Urinary bladder (tissue), 4 donors: ENCODE measurements at places on chromosomes 6 and 20. TPM values are rescaled to one million over a fixed set of nuclear protein-coding genes. Genes with fewer than 3 reads are reported as not detected.

DNA sequence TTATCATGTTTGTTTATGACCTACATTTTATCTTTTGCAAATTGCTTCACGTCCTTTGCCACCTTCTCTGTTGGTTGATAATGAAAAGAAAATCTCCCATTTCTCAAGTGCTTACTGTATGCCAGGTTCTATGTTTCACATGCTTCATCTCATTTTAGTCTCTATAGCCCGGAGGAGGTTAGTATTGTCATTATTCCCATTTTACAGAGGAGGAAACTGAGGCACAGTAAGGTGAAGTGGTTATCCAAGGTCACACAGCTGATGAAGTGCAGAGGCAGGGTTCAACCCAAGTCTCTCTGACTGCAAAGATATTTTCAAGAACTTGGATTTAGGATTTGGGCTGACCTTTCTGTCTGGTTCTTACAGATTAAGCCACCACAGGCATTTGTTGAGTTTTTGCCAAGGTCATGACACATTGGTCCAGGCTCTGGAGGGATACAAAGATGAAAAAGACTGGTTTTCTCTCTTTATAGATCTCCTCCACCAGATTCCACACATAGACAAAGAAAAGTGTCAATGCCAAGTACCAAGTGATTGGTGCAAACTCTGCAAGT is 20.6 kb downstream of the CNBD2 start:
- no peak for DNase-seq

Gene IYD
- total RNA-seq: 0.69 TPM

- DNase-seq: no peak
Measured at GRCh38 chr6:30356536-30356935, 11.6 kb downstream of the RPP21 start.

DNA sequence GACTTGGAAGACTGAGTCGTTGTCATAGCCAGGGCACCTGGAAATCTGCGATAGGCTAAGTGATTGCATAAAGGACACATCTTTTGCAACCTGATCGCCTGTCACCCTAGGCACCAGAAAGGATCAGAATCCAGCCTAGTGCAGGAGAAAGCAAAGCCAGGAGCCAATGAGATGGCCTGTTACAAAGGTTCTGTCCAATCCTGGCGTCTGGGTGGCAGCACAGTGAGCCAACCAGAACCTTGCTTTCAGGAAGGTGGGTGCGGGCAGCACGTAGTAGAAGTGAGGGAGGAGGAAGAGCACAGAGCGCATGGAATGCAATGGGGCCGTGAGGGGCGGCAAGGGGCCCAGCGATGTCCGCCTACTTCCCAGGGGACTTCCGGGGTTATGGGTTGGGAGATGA is 120.4 kb upstream of the GGTLC1 start:
- DNase-seq: no peak

Gene MUC22
- total RNA-seq: not detected

DNA sequence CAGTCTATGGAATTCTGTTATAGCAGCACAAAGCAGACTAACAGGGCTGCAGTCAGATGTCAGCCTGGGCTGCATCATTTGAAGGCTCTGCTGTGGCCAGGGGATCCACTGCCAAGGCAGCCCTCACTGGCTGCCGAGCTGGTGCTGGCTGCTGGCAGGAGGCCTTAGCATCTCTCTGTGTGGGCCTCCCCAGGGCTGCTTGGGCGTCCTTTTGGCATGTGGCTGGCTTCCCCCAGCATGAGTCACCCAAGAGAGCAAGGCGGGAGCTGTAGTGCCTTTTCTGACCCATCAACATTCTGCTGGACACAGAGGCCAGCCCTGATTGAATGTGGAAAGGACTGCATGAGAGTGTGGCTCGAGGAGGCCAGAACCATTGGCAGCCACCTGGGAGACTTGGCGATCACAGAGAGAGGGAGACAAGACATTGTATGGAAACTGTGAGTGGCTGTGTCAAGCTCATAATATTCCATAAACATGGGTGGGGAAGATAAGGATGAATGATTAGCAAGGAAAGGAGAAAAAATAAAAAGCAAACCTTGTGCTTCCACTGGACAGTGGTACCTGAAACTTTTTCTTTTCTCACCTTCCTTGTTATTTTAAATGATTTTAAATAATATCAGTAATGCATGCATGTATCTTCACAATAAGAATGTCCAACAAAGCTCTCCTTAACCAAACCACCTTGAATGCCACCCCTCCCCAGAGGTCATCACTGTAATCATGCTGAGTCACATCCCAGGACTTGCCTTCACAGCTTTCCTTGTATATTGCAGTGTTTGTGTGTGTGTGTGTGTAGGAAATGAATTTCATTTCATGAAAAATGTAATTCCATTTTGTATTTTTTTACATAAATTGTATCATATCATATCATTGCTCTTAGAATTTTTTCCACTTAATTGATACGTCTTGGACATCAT is 55.0 kb upstream of the VSX1 start:
- no peak for DNase-seq

GRCh38 chr20:50762045-50762422 is 30.7 kb downstream of the PARD6B start:
- DNase-seq: no peak

Gene SULF2
- 34.7 TPM for total RNA-seq

Gene F13A1
- 203 TPM for total RNA-seq

Gene IRAK1BP1
- total RNA-seq: 25.4 TPM

- no peak for DNase-seq
Measured at GRCh38 chr20:24953209-24953575, 4.1 kb downstream of the CST7 start.

GRCh38 chr6:15296735-15297134 is 50.9 kb downstream of the JARID2 start:
- DNase-seq: no peak

Gene ISM1
- total RNA-seq: 1.8 TPM

- no peak for DNase-seq
Measured at GRCh38 chr20:11924923-11925322, 7.2 kb downstream of the BTBD3 start.

GRCh38 chr6:112636650-112637262 is 289.6 kb downstream of the RFPL4B start:
- no peak for DNase-seq

Gene NRN1
- 4.5 TPM for total RNA-seq

- no peak for DNase-seq
Measured at GRCh38 chr6:133740816-133741215, 148.1 kb upstream of the TCF21 start.

DNA sequence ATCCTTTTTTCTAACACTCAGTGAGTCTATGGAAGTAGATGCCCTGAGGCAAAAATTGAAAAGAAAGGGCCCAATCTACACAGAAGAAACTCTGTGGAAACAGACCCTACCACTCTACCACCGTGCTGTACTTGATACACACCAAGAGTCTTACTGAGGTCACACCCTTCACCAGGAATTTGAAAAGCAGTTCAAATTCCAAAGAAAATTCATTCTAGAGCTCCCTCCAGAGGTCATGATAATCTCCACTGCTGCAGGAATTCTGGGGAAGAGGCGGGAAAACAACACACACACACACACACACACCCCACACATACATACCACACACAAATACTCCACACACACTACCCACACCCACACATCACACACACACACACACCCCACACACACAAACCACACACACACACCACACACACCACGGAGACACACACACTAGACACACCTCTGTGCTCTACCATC is 336.8 kb downstream of the HDGFL1 start:
- DNase-seq: no peak

DNA sequence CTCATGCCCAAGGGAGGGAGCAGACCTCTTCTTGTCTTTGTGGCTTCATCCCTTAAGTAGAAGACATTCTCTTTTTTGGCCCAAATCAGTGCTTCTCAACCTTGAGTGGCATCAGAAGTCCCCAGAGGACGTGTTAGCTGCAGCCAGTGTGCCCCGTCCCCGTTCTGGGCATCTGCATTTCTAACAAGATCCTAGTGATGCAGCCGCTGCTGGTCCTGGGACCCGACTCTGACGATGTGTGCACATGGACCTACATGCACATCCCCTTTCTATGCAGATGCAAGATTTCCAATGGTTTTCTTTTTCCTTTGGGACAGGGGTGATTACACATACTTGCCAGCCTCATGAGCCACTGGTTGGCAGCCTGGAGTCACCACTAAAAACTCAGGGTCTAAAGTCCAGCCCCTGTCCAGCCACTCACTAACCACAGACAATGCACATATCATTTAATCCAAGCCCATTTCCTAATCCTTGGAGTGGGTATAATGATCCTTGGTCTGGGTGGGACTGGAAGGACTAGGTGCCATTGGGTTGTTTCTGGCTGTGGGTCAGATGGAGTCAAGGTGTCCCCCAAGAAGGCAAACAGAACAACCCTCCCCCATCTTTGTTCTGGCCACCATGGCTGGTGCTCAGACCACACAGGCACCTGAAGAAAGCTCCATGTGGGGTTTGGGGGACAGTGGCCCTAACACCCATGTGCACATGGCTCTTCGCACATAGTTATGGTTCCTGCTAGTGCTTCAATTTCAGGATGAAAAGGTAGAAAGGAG is 6.4 kb downstream of the ACSS1 start:
- no peak for DNase-seq

GRCh38 chr6:87561017-87561416 is 28.8 kb downstream of the RARS2 start:
- no peak for DNase-seq

DNA sequence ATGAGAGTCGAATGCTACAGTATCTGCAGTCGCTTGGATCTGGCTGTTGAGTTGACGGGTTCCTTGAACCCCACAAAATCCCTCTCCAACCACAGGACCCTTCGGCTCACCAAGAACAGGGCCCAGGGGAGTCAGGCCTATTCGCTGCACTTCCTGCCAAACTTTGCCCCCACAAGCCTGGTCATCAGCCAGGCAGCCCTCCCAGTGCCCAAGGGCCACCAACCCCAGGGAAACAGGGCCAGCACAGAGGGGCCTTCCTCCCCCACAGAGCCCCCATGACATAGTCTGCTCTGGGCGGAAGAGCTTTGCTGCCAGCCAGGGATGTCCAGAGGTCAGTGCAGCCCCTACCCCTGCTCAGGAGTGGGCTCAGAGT is 34.5 kb upstream of the MRGBP start:
- DNase-seq: no peak

GRCh38 chr20:34998331-34998950 is 42.8 kb downstream of the MYH7B start:
- no peak for DNase-seq

Gene RRAGD
- total RNA-seq: 11.4 TPM

GRCh38 chr6:130034378-130035146 is 16.2 kb downstream of the L3MBTL3 start:
- no peak for DNase-seq

Gene LGSN
- total RNA-seq: not detected

Gene SLC35B3
- total RNA-seq: 36.3 TPM

- DNase-seq: no peak
Measured at GRCh38 chr6:158752613-158753012, 66.6 kb downstream of the EZR start.

- DNase-seq: no peak
Measured at GRCh38 chr20:59378396-59378795, 78.0 kb downstream of the EDN3 start.

DNA sequence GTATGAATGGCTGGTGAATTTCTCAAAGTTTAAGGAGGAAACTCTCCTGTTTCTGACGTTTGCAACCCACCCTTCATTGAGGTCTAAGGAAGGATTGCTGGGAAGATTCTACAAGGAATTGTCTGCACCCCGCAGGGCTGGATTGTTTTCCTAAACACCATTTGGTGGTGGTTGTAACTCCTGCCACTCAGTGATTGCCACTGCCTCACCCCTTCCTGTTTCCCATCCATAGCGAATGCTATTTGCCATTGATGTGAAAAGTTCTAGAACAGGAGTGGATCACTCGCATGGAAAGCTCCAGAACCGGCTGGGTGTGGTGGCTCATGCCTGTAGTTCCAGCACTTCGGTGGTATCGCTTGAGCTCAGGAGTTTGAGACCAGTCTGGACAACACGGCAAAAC is 8.7 kb upstream of the DSP start:
- DNase-seq: no peak

Gene MRAP2
- 5.6 TPM for total RNA-seq

DNA sequence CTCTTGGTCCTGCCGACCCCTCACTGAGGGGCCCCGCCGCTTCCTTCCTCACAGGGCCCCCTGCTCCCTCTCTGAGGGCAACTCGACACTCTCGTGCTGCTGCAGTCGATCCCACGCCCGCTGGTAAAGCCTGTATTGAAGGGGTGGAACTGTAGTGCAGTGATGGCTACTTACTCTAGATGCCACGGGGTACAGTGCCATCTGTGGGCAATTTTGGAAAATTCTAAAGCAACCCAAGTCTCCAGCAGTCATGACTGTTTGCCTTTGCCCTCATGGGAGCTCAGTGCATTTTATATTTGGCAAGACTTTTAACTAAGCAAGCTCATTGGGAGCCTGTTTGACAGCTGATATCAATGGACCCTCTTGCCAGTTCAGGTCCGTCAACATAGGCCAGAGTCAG is 6.5 kb upstream of the C6orf136 start:
- no peak for DNase-seq

DNA sequence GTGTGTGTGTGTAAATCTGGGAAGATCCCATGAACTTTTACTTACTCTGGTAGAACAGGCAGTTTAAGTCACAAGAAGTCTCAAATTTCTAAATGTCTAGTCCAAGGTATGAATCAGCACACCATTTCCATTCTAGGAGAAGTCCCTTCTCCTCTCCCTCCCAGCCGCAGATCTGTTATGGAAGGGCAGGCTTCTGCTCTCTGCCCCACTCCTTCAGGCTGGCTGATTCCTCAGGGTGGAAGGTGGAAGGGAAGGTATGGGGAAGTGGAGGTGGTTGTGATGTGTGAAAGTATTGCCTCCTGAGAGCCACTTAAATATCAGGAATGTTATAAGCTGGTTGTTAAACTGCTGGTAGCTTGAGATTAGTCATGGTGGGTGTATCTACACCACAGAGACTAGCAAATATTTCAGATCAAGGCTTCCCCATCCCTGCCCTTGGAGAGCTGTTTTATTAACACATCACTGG is 44.5 kb upstream of the LAMA4 start:
- no peak for DNase-seq

DNA sequence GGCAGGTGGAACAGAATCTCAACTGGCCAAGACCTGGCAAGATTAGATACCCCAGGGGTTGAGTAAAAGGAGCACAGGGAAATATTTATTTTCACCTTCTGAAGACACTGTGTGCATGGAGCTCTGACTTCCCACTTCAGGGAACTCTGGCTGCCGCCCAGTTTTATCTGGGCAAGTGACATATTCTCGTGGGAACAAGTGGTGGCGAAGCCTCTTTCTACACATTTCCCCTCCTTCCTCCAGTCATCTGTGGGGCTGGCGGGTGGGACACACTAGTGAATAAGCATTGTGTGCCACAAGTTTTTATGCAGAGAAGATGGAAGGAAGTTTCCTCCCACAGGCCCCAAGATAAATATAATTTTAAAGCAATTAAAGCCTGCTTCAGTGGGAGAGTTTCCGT is 23.6 kb downstream of the NSFL1C start:
- DNase-seq: no peak

Gene HTR1E
- 0.26 TPM for total RNA-seq

Gene ZNF831
- 0.69 TPM for total RNA-seq

Gene CNR1
- total RNA-seq: 5.6 TPM

Gene ANGPT4
- 0.21 TPM for total RNA-seq

Gene CEP162
- total RNA-seq: 29.0 TPM

- DNase-seq: no peak
Measured at GRCh38 chr6:165486183-165487137, 176.6 kb downstream of the PDE10A start.

GRCh38 chr6:149936743-149937142 is 5.1 kb upstream of the ULBP2 start:
- no peak for DNase-seq

Gene SLC22A2
- not detected for total RNA-seq

GRCh38 chr6:89828988-89829471 is 650 bp upstream of the CASP8AP2 start:
- DNase-seq: no peak

- DNase-seq: no peak
Measured at GRCh38 chr6:120378582-120379220, 955.6 kb downstream of the TBC1D32 start.

GRCh38 chr6:156992020-156992804 is 215.0 kb downstream of the ARID1B start:
- DNase-seq: no peak
